CD4-positive, alpha-beta T cell treated with Interleukin-2 at 100 ng/mL for 4 hours (primary cell): ENCODE measurements at places on chromosomes 4 and X.

DNA sequence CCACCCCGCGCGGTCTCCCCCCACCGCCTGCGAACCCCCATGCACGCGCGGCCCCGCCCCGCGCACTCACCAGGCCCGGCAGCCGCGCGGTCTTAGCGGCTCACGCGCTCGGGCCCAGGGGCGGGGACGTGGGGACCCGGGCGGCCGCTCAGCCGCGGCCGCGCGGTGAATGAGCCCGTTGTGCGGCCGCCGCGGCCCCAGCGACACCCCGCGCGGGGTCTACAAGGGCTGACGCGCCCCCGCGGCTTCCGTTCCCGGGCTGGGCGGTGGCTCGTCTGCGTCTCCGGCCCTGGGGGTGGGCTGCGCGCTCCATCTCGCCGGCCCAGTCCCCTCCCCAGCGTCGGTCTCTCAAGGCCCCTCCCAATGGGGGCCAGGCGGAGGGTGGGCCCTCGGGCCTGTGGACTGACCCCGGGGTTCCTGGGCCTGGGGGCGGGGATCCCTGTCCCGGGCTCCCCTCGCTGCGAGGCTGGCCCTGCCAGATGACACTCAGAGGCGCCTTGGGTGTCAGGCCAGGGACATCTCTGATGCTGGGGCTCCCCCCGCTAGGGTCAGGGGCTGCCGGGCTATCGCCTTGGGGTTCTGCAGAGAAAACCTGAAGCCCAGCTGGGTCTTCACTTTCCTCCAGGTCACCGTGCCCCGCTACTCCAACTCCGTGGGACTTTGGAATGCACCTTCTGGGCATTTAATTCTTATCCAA, 4.3 kb upstream of the SLC26A1 start:
- DNase-seq, result no peak

DNA sequence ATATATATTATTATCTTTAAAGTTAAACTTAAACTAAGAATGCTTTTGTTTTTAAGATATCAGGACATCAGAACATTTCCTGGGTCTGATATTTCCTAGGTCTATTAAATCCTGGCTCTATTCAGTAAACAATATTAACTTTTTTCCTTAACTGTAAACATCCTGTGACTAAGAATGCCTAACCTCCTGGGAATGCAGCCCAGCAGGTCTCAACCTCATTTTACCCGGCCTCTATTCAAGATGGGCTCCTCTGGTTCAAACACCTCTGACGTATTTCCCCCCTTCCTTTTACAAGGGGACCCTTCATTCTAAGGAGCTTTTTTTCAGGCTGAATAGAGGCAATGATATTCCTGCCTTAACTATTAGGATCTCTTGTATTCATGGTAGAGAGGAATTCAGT, 35.8 kb upstream of the DYNLT3 start:
- DNase-seq, result no peak

DNA sequence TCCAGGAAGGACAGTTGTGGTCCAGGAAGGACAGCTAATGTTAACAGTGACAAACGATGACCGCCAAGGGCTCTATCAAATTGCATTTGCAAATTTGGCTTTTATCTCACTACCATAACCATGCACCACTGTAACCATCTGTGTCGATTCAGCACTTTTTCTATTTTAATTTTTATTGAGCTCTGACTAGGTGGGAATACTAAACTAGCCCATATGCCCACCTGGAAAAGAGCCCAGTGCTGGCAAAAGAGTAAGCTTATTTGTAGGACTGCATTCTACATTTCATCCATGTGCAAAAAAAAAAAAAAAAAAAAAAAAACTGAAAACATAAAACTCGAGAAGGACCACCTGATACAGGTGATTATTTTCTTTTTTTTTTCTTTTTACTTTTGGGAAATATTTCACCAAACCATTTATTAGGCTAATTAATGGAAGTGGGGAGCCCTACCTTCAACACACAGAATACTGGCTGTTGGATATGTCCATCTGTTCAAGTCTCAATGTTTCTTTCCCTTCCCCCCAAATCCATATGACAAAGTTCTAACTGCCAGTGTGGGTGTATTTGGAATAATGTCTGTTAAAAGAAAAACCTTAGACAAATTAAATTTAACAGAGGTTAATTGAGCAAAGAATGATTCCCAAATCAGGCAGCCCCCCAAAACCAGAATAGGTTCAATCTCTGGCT, 99.5 kb upstream of the MXRA5 start:
- DNase-seq, result no peak

DNA sequence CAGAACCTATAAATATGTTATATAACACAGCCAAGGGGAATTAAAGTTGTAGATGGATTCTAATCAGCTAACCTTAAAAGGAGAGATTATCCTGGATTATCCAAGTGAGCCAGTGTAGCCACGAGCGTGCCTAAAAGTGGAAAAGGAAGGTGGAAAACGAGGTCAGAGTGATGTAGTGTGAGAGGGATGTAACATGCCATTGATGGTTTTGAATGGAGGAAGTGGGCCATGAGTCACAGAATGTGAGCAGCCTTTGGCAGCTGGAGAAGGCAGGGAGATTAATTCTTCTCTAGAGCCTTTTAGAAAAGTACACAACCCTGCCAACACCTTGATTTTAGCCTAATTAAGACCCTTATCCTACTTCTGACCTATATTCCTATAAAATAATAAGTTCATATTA, 149.1 kb downstream of the SLC39A8 start:
- no peak for DNase-seq

GRCh38 chr4:67575232-67576058, 16.9 kb downstream of the STAP1 start:
- no peak for DNase-seq

GRCh38 chr4:7820031-7820818, 119.4 kb downstream of the AFAP1 start:
- no peak for DNase-seq

- no peak for DNase-seq
Measured at GRCh38 chr4:751676-752075, 46.0 kb downstream of the PCGF3 start.
